ENCODE measurements at places on chromosomes 5 and 9.

DNA sequence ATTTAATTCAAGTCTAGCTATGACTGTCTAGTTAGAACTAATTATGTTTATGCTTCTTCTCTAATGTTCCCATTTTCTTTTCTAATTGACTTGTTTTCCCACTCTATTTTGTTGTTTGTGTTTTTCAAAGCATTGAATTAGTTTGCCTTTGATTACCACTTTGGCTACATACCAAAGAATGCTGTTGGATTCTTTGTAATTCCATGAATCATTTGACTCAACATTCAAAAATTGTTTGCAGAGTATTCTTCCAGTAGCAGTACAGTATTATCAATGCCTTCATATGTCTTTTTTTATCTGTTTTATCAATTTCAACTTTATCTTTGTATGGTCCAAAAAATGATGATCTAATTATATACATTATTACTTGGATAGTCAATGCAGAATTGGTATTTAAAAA lies 288.7 kb downstream of the RFX3 start:
- no peak for DNase-seq
- no peak overlapping the region for H3K4me3 ChIP-seq
- no peaks in the 10 kb centered on the region for H3K36me3 ChIP-seq
- H3K4me1 ChIP-seq: peaks cover 9% of the 10 kb centered on the region
- no peak overlapping the region for H3K27ac ChIP-seq

DNA sequence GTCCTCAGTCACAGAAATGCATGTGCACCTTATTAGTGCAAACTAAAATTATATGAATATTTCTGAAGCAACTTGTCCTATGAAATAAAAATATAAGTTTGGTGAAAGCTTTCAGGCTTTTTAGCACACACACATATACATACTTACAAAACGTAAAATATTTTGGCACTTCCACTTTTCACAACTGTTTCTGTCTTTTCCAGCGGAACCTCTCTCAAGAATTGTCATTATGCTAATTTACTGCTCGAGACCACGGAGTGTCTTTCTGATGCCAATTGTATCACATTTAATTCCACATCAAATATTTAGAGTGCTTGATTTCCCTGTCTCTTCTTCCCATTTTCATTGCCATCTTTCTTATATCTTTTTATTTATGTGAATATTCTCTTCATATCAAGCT lies 100.4 kb downstream of the MEF2C start:
- H3K36me3 ChIP-seq: no peaks in the 10 kb centered on the region
- no peaks in the 10 kb centered on the region for H3K4me1 ChIP-seq
- no peak overlapping the region for H3K27ac ChIP-seq
- H3K4me3 ChIP-seq: no peak overlapping the region
- H3K27me3 ChIP-seq: peaks cover 4% of the 10 kb centered on the region
- no peak for DNase-seq

DNA sequence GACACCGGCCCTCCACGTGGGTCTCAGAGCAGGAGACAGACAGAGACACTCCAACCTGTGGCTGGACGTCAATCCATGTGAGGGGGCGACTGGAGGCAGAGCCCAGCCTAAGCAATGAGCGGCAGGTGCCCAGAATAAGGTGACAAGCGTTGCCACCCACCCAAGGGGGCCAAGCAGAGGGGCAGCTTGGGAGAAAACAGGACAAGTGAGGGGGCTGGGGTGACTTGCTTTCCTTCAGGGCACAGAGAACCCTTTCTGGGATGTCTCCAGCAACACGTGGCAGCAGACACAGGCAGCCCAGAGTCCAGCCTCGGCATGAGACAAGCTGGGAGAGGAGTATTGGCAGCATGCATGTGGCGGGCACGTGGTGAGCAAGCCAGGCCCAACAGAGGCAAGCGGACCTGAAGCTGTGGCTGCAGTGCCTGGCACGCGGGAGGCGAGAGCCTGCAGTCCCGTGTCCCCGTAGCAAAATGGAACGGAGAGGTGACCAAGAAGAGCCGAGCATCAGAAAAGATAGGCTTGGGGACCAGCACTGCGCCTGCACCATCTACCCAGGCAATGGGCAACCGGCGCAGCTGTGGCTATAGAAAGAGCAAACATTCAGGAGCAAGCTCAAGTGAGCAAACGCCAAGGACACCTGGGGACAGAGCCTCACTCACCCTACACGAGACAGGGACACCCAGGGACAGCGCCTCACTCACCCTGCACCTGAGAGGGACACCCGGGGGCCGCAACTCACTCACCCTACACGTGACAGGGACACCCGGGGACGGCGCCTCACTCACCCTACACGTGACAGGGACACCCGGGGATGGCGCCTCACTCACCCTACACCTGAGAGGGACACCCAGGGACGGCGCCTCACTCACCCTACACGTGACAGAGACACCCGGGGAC lies 6.2 kb downstream of the TERT start:
- no peak overlapping the region for H3K4me3 ChIP-seq
- H3K27me3 ChIP-seq: peaks cover 5% of the 10 kb centered on the region
- no peaks in the 10 kb centered on the region for H3K36me3 ChIP-seq
- H3K27ac ChIP-seq: no peak overlapping the region

GRCh38 chr5:168885324-168886120 lies 306.4 kb upstream of the PANK3 start:
- no peaks in the 10 kb centered on the region for H3K4me1 ChIP-seq
- no peak overlapping the region for H3K27ac ChIP-seq
- no peak for DNase-seq
- no peaks in the 10 kb centered on the region for H3K36me3 ChIP-seq

- H3K27ac ChIP-seq: no peak overlapping the region
- no peaks in the 10 kb centered on the region for H3K4me1 ChIP-seq
- DNase-seq: no peak
- H3K36me3 ChIP-seq: peaks cover 9% of the 10 kb centered on the region
Measured at GRCh38 chr5:60883229-60883628, 39.2 kb upstream of the ELOVL7 start.

DNA sequence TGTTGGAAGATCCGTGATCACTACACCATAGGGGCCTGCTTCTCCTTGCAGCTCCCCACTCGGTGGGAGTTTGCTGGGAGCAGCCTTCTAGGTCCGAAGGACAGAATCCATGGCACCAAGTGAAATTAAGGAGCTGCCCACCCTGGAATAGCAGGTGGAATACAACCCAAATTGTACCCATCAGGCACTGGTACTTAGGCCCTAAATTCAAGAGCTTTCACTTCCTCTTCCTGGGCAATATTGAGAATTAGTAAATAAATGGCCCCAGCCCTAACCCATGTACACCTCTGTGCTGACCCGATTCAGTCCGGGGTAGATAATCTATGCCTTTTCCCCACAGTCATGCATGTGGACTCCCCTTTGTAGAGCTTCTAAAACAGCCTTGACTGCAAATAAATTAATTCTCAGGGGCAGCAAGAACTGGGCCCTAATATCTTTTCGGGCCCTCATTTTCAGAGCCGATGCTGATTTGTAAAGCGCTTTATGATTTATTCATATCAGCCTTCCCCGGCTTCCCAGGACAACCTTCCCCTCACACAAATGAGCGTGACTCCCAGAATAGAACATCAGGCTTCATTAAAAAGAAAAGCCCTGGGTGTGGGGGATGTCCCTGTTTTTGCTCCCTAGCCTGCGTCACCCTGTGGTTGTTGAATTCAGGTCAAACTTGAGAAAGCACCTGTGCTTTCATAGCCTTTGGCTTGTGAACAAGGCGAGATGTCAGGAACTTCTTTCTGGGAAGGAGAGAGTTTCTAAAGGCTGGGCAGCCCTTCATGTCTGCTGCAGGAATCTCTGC lies 126.1 kb upstream of the TBC1D2 start:
- DNase-seq: no peak
- H3K36me3 ChIP-seq: no peaks in the 10 kb centered on the region
- no peak overlapping the region for H3K4me3 ChIP-seq
- H3K4me1 ChIP-seq: no peaks in the 10 kb centered on the region
- H3K27me3 ChIP-seq: no peaks in the 10 kb centered on the region
- no peak overlapping the region for H3K27ac ChIP-seq

DNA sequence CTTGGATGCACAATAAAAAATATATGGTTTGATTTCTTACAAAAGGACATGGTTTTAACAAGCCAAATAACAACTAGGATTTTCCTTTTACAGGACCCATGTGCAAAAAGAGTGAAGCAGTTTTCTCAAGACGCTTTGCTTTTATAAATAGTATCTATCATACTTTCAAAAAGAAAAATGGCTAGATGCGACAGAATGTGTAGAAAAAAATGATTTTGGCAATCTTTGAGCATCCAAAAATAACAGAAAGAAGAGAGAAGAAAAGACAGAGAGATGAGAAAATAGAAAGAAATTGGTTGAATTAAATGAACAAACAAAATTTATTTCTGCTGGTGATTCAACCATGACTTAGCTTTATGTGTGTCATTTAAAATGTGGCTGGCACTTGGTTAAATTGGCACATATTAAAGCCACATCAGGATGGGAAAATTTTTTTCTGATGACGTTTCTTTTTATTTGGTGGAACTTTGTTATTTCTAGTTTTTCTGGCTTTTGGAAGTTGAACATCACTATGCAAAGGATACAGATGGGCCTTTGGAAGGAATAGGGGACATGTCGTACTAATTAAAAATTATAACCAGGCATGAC lies 35.6 kb upstream of the NREP start:
- no peak overlapping the region for H3K4me3 ChIP-seq
- no peak for DNase-seq
- H3K27me3 ChIP-seq: peaks cover 2% of the 10 kb centered on the region

- no peak overlapping the region for H3K4me3 ChIP-seq
- H3K4me1 ChIP-seq: no peaks in the 10 kb centered on the region
- no peaks in the 10 kb centered on the region for H3K36me3 ChIP-seq
Measured at GRCh38 chr5:96516631-96517071, 83.6 kb upstream of the PCSK1 start.

GRCh38 chr5:175025077-175025476 lies 300.7 kb downstream of the MSX2 start:
- no peak overlapping the region for H3K27ac ChIP-seq
- H3K4me3 ChIP-seq: no peak overlapping the region
- no peaks in the 10 kb centered on the region for H3K4me1 ChIP-seq

GRCh38 chr5:4019009-4019769 lies 423.6 kb downstream of the IRX1 start:
- H3K27ac ChIP-seq: no peak overlapping the region
- DNase-seq: no peak
- H3K27me3 ChIP-seq: no peaks in the 10 kb centered on the region

Data from activated CD8-positive, alpha-beta T cell treated with anti-CD3 and anti-CD28 coated beads, Interleukin-2, amount 10 ng/mL, durations not matched to agents 7 days and 5 days (primary cell).